ENCODE measurements at places on chromosomes 13 and 19.

DNA sequence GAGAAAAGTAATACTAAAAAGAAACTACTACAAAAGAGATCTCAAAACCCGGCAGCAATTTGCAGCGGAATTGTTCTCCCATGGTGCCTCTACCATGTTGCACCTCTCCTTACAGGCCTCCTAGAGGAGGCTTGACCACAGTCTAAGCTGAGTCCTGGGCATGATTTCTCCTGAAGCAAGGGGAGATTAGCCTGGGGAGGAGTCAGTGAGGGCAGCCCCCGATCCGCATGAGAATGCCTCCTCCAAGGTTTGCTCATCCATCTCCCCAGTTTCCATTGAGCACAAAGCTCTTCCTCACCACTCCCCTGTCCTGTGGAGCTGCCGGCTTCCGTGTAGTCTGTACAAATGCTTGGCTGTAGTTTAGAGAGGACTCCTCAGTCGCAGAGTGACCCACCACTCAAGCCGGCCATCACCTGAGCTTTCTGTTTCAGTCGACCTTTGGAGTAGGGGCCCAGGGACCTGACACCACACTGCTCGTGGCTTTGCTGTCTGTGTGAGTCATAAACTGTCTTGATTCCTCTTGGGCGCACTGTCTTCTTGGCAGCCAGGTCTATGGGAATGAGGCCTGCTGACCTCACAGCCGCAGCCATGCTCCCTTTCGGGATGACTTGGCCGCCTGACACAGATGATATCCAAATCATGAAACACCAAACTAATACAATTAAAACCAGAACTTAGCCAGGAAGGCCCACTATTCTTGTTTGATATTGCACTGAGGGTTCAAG, 72.3 kb downstream of the C1QTNF9 start:
- DNase-seq = no peak

DNA sequence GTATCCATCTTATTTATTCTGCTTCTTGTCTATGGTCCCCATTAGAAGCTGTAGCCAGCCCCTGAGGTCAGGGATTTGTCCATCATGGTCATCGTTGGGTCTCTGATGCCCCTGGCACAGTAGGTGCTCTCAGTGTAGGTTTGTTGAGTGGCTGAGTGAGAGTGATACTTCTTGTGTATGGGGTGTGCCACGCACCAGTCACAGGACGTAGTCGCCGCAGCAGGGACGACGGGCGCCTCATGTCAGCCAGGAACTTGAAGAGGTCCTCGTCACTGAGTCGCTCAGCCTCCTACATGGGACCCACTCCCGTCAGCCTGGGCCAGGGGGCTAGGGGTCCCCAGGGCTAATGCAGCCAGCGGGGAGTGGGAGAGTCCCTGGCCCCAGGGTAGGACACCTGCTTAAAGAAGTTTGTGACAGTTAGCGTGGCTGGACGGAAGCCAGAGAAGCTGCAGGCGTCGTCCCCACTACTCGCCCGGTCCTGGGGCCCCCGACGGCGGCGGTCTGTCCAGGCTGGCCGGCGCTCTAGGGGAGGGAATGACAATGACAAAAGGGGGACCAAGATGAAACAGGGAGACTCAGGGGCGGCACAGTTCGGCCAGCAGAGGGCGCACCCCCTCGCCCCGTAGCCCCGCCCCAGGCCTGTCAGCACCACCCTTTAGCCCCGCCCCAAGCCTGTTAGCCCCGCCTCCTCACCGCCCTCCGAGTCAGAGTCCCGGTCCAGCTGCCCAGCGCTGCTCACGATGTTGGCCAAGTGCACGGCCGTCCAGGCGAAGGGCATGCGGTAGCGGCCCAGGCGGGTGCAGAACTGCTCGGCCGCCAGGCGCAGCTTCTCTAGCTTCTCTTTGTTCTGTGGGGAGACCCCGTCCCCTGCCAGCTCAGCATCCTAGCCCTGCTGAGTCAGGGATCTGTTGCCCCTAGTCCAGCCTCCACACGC, 3.7 kb downstream of the ANGPTL8 start:
- DNase-seq = peak; percentile 65

DNA sequence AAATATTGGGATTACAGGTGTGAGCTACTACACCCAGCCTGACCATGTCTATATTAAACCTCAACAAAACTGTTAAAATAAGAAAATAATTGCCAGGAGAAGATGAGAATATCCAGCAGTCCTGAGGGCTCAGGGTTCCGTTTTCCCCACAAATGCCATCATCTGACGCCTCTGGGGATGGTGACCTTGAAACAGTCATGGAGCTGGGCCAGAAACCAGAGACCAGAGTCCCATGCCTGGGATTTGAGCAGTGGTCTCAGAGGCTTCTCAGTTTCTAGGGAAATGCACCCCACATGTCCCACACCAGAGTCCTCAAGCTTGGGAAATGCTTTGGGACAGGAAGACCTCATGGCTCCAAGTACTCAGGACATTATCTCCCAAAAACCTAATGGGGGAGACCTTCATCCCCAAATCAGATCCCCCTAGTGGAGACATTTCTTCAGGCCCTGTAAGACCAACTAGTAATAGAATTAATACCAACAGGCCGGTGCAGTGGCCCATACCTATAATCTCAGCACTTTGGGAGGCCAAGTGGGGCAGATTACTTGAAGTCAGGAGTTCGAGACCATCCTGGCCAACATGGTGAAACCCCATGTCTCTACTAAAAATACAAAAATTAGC, 2.9 kb upstream of the MAP1S start:
- DNase-seq = no peak

DNA sequence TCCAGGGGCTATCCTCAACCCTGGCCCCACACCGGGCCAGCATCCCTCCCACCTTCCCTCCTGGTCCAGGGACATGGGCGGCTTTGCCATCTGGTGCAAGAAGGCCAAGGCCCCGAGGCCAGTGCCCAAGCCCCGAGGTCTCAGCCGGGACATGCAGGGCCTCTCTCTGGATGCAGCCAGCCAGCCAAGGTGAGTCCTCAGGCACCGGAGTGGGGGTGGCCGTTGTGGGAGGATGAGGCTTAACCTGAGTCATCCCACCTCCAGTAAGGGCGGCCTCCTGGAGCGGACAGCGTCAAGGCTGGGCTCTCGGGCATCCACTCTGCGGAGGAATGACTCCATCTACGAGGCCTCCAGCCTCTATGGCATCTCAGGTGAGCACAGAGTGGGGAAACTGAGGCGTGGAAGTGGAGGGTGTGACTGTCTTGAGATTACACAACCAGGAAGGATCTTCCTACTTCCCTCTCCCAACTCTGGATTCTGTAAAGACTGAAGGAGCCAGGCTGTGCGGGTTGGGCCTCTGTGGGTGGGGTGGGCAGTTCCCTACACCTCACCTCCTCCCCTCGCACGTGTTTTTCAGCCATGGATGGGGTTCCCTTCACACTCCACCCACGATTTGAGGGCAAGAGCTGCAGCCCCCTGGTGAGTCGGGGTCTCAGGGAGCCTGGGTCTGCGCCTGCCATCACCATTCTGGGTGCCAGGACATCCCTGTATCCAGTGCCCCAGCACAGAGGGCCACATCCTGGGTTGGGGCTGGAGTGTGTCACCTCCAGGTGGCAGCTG, 3.8 kb downstream of the MVB12A start:
- DNase-seq = no peak

DNA sequence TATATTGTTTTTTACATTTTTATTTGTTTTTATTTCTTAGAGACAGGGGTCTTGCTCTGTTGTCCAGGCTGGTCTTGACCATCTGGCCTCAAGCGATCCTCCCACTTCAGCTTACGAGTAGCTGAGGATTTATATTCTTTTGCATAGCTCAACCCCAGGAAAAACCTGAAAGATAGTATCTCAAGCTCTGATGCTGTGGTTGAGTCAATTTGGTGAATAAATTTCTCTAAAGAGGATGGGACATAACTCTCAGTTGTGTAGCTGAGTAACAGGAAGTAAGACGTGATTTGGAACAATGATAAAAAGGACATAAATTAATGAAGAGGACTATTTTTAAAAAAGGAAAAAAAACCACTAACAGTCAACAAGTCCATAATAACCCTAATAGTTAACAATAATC, 79.8 kb upstream of the TNFSF11 start:
- DNase-seq = no peak

- DNase-seq = peak; percentile 29
These were observed at the start of gene LHFPL6 for GRCh38 chr13:39602614-39603366. Gene LHFPL6, minus strand, starts transcription at chr13:39603193.

DNA sequence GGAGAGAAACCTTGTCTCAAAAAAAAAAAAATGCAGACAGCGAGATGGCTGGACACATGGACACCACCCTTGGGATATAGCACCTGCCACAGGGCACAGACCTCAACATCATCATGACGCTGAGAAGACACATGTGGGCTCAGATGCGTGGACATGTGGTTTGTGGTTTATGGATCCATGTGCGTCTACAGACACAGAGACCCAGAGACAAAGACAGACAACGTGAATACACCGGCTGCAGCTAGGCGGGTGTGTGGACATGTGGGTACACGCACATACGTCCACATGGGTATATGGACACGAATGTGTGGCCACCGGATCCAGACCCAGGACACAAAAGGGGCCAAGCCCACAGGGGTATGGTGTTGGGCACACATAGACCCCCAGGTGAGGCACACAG, 1.3 kb downstream of the TNFSF14 start:
- DNase-seq = peak; percentile 50

- peak; percentile 63 for DNase-seq
These were observed 5.5 kb upstream of the EMP3 start for GRCh38 chr19:48319647-48320541.

DNA sequence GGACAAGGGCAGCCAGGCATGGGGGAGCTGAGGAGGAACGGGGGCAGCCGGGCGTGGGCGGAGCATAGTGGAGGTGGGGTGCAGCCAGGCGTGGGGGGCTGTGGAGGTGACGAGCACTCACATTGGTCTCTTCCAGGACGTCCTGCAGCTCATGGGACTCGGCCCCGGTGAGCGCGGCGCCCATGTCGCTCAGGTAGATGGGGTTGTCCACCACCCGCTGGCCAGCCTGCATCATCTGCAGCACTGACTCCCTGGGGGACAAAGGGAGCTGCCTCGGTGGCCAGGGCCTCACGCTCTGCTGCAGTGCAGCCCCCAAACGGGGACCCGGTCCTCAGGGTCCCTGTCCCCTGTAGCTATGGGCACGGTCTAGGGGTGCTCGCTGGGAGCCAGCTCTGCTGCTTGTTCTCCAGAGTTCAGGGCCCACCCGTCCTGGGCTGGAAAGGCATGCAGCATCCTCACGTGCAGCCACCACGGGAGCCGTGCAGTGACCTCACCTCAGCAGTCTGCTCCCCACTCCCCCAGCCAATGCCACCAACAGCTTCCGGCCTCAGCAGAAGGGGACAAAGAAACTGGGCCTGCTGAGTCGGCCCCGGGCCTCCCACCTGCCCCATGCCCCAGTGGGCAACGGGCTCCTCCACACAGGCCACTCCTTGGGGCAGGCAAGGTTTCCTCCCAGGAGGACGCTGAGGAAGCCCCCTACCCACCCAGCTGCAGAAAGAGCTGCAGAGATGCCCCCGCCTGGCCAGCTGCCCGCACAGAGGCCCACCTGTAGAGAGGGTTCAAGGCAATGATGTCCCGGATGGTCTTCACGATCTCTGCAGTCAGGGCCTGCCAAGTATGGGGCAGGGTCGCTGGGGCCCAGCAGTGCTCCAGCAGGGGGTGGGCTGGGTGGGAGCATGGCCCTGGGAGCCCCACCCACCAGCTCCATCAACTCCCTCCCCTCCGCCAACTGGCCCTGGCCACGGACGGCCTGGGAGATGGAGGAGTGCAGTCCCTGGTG, 12.1 kb downstream of the LONP1 start:
- DNase-seq = no peak

DNA sequence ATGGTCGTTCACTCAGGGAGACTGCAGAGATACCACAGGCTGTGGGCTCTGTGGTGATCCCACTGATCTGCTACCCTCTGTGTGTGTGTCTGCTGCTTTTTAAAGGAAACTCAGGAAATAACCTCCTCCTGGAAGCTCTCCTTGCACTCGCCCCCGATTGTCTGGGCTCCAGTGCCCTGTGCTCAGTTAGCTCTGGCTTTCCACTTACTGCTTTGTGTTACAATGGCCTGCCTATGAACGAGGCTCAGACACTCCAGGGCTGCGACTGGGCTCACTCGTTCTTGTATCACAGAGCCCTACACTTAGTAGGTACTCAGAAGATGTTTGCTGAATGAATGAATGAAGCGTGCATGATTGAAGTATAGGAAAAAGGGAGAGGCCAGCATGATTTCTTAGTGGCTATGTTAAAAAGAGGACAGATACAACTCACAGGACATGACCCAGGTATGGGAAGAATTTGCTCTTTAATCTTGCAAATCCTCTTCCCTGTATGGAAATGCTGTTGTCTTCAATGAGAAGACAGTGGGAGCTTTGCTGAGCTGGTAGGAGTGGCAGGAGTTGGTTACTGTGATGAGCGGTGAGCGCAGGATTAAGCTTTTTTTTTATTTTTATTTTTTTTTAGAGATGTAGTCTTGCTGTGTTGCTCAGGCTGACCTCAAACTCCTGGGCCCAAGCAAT, 26.4 kb downstream of the B3GLCT start:
- no peak for DNase-seq

DNA sequence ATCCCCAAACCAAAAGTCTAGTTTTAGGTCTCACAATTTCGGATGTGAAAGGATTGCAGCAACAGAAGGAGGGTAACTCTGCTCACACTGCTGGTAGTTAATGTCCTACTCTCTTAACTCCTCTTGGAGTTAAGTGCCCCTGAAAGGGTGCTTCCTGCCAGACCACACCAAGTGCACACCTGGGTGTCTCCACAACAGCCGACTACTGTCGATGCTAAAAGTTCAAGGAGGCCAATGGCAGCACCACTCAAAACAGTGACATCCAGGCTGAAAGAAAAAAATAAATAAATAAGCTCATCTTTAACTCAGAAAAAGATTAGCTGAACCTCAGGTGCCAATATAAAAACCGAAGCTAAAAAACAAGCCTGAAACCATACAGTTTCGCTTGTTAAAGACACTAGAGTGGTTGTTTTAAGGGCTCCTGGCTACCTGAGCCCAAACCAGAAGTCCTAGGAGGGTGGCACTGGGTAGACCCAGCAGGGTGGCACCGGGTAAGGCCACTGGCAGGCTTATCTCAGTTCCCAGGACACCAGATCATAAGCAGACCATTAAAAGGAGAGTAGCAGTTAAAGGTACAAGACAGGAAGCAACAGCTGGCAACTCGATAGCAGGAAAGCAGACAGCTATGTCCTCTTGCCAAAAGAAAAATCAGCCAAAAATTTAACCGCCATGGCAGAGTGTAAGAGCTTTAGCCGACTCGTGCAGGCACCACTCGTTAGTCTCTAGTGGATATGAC, 39.3 kb downstream of the BRD4 start:
- peak; percentile 18 for DNase-seq

DNA sequence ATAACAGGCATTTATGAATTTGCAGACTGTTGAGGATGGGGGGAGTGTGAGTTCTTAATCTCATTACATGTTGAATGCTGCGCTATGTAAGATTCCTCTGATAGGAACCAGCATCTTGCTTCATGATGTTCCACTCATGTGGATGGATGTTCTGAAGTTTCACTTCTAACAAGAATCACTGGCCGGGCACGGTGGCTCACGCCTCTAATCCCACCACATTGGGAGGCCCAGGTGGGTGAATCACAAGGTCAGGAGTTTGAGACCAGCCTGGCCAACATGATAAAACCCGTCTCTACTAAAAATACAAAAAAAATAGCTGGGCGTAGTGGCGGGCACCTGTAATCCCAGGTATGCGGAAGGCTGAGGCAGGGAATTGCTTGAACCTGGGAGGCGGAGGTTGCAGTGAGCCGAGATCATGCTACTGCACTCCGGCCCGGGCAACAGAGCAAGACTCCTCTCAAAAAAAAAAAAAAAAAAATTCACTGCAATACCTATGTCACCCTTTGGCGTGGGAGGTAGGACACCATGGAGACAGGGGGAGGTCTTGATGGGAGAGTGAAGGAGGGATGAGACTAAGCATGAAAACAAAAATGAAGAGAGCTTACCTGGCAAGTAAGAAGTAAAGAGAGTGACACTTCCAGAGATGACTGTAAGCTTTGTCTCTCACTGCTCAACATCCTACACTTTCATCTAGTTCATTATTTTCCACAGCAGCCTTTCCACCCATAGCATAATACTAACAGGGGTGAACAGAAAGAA, 133.0 kb downstream of the DCT start:
- no peak for DNase-seq
